Stimulated activated CD4-positive, alpha-beta T cell treated with anti-CD3 and anti-CD28 coated beads, Interleukin-1b, Interleukin-23, amount 100 ng/mL, for 1 hour (primary cell): ENCODE measurements at places on chromosomes 1 and 21.

DNA sequence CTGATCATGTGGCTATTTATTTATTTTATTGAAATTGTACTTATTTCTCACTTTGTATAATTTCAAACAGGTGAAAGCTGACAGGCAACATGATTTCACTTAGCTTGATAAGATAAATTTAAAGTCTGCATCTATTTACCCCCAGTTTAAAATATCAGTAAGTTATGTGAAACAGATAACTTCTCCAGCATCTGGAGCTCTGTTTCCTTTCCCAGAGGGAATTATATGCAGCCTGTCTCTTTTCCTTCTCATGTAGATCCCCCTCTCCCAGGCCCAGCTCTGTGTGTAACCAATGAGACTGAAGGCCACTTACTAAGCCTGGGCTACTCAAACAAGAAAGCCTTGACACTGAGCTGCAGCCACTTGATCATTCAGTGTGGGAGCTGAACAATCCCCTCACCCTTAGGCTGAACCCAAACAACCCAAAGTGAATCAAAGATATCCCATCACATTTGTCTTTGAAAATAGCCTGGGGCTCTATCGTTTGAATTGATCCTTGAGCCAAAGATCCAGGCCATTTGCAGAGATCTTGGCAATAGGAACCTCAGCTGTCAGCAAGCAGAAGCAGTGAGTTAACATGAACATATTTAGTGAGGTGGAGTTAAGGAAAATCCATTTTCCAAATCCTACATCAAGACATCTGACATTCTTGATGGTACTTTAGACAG is 383.9 kb downstream of the TGFB2 start:
- DNase-seq, result no peak

DNA sequence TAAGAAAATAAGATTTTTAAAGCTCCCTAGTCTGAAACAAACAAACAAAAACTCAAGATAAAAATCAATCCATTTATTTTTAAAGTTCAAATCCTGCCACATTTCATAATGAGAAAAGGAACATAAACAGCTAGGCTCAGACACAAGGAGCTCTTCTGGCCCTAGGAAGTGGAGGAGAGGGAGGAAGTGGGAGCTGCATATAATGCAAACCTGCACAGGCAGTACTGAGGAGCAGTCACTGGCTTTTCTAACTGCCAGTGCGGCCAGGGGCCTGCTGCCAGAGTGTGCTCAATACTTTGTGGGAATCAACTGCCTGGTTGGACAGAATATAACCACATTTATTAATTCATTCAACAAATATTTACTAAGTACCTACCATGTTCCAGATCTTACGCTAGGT is 139.8 kb upstream of the SPATA6 start:
- DNase-seq, result no peak

DNA sequence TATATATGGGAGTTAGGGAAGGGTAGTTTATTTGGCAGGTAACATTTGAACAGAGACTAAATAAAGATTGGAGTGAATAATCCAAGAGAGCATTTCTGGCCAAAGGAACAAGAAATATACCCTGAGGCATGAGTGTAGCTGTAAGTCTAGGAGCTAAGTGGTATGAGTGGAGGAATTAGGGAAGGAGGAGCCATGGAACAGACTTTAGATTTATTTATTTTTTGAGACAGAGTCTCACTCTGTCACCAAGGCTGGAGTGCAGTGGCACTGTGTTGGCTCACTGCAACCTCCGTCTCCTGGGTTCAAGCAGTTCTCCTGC is 18.4 kb downstream of the CAPZA1 start:
- DNase-seq, result no peak

GRCh38 chr21:46093668-46094400 is 4.1 kb upstream of the COL6A2 start:
- no peak for DNase-seq

DNA sequence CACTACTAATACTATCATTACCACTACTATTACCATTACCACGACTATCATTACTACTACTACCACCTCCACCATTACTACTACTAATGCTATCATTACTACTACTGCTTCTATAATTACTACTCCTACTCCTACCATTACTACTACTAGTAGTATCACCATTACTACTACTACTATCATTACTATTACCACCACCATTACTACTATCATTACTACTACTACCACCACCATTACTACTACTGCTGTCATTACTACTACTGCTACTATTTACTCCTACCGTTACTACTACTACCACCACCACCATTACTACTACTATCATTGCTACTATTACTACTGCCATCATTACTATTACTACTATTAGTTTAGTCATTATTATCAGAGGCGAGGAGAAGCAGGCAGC is 140.9 kb upstream of the KCNJ15 start:
- no peak for DNase-seq

GRCh38 chr1:175269151-175269550 is 76.6 kb upstream of the KIAA0040 start:
- no peak for DNase-seq

DNA sequence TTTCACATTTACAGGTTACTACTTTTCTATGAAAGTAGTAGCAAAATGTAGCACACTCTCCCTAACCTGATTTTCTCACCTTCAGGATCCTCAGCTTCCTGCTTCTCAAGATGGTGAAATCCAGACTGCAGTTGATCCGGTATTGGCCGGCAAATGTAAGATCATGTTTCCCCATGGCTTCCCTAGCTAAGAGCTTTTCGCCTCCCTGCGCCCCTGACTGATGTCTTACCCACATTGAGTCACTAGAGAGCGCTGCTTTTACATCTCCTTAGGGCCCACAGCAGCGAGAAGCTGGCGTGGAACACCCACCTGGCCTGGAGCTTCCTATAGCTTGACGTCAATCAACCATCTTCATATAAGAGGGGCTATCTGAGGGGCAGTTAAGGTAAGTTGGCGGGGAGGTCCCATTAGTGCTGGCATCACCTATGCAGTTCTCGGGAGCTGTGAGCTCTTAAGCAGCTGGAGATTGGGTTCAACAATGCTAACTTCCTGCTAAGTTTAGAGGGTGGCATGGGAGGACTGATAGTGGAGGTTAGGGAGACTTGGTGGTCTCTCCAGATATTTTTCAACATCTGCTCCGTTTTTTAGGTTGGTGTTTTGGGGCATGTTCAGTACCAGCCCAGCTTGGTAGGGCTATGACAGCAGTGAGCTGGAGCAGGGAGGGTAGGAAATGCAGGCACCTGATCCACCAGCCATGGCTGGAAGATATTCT is 5.5 kb downstream of the PTPN7 start:
- DNase-seq, result no peak

- no peak for DNase-seq
These were observed 51.7 kb downstream of the BACE2 start for GRCh38 chr21:41219498-41220207.
